ENCODE measurements at places on chromosomes 3 and 15. TPM values are rescaled to one million over a fixed set of nuclear protein-coding genes. Genes with fewer than 3 reads are reported as not detected.

GRCh38 chr3:122969585-122970469 lies 57.7 kb downstream of the SEMA5B start:
- DNase-seq = no peak

GRCh38 chr3:132261506-132261905 lies 55.7 kb upstream of the ACP3 start:
- no peak for DNase-seq

GRCh38 chr15:82012908-82013307 lies 32.9 kb downstream of the MEX3B start:
- DNase-seq = no peak

DNA sequence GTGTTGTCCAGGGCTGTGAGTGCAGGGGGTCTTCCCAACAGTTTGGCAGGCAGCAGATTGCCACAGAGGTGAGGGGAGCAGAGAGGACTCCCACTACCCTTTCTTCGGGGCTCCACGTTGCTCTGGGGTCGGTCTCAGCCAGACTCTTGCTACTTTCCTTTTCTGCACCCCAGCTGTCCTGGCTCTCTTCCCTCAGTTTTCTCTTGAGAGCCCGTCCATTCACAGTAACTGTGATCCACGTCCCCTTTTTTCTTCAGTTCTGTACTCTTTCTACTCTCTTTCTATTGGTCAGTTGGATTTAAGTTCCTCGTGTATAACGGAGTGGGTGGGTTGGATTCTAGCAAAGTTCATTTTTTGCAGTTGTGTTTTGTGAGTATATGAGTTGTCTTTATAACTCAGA lies 105.8 kb downstream of the UNC13C start:
- DNase-seq = no peak

GRCh38 chr3:188294823-188295487 lies 141.0 kb downstream of the LPP start:
- peak; percentile 27 for DNase-seq

- DNase-seq = no peak
These were observed 95.8 kb downstream of the PPARG start for GRCh38 chr3:12384451-12385233.

DNA sequence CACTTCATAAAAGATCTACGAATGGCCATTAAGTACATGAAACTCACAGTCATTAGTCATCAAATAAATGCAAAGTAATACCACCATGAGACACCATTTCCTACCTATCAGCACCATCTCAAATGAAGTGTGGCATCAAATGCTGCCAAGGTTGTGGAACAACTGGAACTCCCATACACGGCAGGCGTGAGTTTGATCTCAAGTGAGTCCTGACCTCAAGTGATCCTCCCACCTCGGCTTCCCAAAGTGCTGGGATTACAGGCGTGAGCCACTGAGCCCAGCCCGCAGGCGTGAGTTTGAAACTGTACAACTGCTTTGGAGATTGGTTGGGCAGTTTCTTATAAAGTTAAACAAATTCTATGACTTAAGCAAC lies 28.8 kb upstream of the HDAC11 start:
- peak; percentile 14 for DNase-seq

DNA sequence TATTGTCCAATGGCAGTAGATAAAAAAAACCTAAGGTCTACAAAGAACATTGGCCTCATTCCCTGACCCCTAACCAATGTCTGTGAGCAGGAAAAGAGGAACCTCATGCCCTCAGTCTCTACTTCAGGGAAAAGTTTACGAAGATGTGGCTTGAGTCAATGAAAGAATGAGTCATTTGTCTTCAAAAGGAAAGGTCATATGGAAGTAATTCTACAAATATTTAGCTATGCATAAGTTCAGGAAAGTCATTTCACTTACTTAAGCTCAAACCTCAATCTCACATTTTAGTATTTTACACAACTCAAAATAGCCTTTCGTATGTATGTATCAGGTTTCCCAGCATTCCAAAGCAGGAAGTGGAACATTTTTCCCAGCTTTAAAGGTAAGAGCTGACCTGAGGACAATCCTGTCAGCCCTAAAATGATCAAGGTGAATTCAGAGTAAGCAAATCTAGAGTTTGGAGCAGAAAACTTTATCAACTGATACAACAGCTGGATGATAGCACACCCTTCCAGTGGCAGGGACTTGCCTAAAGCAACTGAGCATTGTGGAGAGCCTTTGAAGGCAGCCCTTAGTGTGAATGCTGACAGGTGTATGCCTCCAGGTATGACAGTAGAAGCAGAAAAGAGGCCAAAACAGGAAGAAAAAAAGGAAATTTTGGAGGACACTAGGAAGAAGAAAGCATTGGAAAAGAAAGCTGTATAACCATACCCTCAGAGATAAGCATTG lies 53.9 kb upstream of the ACKR4 start:
- no peak for DNase-seq

TRIM71 gene
- total RNA-seq = 11.1 TPM

C3orf20 gene
- total RNA-seq = not detected

- no peak for DNase-seq
These were observed 11.3 kb downstream of the RYR3 start for GRCh38 chr15:33322091-33322490.

FBXO40 gene
- total RNA-seq = 0.18 TPM
